ENCODE measurements at places on chromosomes 5 and 9.

DNA sequence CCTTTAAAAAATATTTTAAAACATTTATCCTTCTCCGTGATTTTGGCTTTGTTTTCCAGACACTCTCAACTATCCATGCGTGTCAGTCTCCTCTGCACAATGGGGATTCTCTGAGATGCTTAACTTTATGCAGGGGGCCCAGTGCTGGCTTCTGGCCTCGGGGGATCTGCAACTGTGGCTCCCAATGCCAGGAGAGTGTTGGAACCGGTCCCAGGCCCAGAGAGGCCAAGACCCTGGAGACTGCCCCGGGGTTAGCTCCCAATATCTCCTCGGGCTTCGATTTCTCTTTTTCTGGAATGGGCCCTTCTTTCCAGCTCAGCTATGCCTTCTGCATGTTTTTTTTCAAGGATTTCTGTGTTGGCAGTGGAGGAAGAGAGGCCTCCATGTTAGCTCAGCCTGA, 20.1 kb upstream of the SARDH start:
- DNase-seq: no peak

GRCh38 chr9:134875371-134875770, 5.2 kb upstream of the FCN2 start:
- DNase-seq: no peak

- no peak for DNase-seq
Observed at GRCh38 chr9:114061830-114062474, 16.1 kb downstream of the AMBP start.

GRCh38 chr5:126863402-126863801, 86.5 kb downstream of the LMNB1 start:
- no peak for DNase-seq

GRCh38 chr5:56412601-56413379, 179.7 kb upstream of the ANKRD55 start:
- no peak for DNase-seq
